GM04504 (cell line): ENCODE measurements at places on chromosomes 11 and 22.

- DNase-seq = no peak
Observed at GRCh38 chr11:100556781-100557180, 130.3 kb upstream of the ARHGAP42 start.

DNA sequence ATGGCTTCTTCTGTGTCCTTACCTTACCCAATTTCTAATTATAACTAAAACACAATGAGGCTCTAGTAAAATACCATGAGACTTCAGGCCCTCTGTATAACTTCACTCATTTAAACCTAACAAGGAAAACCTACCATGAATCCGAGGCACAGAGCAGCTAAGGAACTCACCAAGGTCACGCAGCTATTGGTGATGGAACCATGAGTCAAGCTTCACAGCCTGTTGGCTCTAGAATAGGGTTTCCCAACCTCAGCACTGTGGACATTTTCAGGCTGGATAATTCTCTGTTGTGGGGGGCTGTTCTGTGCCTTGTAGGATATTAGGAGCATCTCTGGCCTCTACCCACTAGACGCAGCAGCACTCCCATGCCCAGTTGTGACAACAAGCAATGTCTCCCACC lies 75.7 kb downstream of the TIMP3 start:
- DNase-seq = no peak

DNA sequence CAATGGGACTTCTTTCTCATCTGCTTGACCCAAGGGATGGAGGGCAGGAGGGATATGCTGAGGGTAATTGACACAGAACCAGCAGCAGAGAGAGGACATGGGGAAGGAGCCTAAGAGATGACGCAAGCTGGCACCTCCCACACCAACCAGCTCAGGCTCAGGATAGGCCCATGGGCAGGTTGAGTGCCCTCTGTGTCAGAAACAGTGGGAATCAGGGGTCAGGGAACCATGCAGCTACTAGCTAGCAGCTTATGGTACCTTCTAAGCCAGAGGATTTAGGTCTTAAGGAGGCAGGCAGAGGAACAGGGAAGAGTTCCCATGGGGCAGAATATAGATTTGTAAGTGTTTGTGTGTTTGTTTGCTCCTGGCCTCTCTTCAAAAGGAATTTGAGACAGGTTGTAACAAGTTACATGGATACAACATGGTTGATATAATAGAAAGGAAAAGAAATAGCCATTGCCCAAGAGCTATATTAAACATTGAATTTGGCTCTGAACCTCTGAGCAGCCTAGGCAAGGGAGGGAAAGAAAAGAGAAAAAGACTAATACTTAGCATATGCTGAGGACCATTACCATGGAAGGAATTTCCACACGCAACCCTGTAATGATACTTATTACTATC lies 39.9 kb upstream of the NAV2 start:
- no peak for DNase-seq

DNA sequence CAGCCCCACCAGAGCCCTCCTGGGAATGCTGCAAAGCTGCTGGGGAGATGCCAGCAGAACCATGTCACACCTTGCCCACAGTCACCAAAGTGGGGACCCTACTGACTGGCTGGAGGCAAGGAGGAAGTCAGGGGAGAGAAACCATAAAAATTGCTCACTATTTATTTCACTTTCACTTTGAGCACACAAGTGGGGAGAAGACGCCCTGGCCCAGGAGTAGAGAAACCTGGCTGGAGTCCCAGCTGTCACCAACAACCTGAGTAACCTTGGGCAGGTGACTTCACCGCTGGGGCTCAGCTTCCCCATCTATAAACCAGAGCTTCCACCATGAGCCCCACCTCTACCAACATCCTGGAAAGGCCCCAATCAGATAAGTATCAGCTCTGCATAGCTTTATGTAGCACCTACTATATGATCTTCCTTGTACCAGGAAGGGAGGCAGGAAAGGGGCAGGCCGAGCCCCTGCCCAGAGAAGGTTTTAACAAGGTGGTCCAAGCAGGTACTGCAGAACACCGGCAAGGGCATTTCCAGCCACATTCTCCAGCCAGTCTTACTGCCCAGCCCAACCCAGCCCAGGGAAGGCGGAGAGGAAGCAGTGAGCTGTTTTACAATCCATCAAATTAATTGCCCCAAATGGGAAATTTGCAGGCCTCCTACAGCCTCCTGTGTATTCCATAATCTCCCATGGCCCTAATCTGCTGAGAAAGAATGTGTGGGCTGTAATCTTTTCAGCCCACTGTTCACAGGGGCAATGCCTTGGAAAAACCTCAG lies 27.6 kb downstream of the PLEKHA7 start:
- DNase-seq = no peak

- no peak for DNase-seq
Observed at GRCh38 chr11:123338266-123338800, 91.7 kb upstream of the GRAMD1B start.

DNA sequence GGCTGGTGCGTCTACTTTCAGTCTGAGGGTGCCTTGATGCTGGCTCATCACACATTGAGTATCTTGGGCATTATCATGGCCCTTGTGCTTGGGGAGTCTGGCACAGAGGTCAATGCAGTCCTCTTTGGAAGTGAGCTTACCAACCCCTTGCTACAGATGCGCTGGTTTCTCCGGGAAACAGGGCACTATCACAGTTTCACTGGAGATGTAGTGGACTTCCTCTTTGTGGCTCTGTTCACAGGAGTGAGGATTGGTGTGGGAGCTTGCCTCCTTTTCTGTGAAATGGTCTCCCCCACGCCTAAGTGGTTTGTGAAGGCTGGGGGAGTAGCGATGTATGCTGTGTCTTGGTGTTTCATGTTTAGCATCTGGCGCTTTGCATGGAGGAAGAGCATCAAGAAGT lies 4.9 kb downstream of the TLCD5 start:
- DNase-seq = no peak

GRCh38 chr22:35406443-35406842 lies 6.5 kb downstream of the MCM5 start:
- DNase-seq = no peak

GRCh38 chr11:10319702-10320558 lies 15.1 kb downstream of the ADM start:
- no peak for DNase-seq

DNA sequence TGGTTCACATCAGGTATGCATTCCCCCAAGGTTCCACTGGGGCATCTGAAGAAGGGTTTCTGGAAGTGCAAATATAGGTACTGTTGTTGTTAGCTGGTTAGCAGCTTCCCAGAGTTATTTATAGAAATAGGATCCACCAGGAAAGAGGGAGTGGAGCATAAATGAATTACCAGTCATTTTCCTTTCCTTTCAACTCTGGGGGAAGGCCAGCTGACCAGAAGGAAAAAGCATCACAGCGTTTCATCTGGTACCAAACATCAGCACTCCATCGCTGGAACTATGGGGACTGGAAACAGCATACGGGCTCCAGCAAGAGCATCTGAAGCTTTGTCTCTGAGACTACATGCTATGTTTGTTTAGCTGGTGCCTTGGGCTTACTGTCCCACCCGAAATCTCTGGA lies 378.2 kb upstream of the NARS2 start:
- no peak for DNase-seq

DNA sequence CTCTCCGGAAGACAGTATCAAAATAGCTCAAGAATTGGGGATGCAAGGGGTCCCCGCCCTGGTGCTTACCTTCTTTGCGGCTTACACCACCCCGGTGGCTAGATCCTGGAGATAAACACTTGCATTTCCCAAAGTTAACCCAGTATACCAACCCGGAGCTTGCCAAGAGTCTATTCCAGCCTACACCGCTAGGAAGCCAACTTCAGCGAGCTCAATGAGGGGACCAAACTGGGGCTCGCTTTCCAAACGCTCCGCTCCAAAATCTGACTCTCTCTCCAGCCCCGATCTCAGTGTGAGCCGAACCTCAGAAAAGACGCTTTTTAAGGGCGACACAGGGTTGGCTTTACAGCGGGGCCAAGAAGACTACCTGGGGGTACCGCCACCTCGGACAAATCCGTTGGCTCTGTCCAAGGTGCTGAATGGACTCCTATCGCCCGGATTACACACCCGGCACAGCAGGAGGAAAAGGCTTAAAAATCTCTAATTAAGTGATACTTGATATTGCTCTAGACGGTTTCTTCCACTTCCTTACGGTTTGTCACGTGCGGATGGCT lies 20.1 kb upstream of the BDNF start:
- no peak for DNase-seq

- no peak for DNase-seq
Observed at GRCh38 chr11:82869657-82870056, 30.6 kb downstream of the PRCP start.

GRCh38 chr22:30048681-30049080 lies 31.6 kb upstream of the HORMAD2 start:
- DNase-seq = no peak

DNA sequence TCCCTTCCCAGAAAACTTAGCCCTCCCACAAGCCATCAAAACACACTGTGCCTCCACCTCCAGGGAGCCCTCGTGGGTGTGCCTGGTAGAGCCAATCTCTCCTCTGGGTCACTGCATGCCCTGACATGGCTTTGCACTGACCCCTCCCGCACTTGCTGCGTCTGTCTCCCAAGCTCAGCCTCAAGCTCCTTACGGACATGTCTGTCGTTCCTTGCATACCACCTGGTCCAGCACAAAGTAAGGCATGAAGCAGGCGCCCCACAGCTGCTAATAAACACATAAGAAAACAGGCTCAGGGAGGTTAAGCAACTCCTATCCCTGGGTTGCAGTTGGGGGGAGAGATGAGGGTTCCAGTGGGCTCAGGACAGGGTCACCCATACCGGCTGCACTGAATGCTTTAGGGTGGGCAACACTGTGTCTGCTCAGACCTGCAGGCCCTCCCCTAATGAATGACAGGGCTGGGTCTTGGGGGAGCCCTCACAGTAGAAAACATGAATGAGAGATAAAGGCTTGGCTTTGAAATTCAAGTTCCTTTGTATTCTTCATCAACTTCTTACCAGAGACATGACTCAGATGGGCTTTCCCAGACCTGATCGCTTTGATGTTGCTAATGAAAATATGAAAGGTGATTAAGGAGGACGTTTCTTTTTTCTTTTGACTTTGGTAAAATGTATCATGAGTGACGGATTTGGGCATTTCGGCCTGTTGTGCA lies 38.0 kb downstream of the PHF21B start:
- DNase-seq = no peak

DNA sequence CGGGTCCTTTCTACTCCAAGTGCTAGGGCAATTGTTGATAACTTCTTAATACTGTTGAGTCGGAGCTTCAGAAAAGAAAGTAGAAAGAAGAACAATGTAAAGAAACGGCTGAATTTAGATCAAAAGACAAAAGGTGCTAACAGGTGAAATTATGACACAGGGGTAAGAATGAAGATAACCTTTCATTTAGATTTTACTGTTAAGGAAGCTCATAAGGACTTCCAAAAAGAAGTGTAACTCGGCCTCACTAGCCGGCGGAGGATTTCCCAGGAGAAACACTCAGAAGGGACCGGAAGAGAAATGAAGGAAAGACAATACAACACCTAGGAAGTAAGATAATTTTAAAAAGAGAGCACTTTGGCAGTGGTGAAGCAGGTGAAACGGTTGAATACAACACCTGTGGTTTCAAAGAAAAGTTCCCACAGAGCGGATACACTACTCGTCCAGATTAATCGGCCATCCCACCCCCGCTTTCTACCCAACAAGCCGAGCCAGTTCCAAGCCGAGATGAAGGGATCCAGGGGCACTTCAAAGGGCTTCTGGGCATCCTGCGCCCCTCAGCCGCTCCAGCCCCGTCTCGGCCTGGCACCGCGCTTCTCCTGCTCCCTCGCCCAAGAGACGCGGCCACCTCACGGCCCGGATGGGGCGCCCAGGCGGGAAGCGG lies 737 bp downstream of the PPP2R1B start:
- no peak for DNase-seq

DNA sequence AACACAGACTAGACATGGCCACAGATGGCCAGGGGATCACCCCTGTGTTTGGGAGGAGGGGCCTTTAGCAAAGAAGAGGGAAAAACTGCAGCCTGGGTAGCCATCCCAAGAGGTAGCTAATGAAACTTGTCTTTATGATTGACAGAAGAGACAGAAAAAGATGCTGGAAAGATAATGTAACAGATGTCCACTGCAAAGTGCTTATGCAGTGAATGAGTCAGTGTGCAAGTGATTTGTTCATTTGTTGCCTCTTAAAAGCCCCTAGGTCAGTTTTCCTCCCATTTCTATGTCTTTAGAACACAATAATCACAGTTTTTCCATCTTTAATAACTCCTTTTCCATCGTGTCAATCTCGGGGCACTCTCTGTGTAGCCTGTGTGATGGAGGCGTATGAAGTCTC lies 57.2 kb downstream of the INSC start:
- no peak for DNase-seq

GRCh38 chr11:20014067-20014402 lies 146.2 kb downstream of the DBX1 start:
- no peak for DNase-seq

GRCh38 chr22:39174498-39175352 lies 22.2 kb upstream of the CBX7 start:
- DNase-seq = no peak

- DNase-seq = no peak
Observed at GRCh38 chr22:49827853-49828598, at the start of gene BRD1. TSS of gene BRD1 (minus strand) at chr22:49827873. CDS start at chr22:49824317, 3,556 bp downstream.

DNA sequence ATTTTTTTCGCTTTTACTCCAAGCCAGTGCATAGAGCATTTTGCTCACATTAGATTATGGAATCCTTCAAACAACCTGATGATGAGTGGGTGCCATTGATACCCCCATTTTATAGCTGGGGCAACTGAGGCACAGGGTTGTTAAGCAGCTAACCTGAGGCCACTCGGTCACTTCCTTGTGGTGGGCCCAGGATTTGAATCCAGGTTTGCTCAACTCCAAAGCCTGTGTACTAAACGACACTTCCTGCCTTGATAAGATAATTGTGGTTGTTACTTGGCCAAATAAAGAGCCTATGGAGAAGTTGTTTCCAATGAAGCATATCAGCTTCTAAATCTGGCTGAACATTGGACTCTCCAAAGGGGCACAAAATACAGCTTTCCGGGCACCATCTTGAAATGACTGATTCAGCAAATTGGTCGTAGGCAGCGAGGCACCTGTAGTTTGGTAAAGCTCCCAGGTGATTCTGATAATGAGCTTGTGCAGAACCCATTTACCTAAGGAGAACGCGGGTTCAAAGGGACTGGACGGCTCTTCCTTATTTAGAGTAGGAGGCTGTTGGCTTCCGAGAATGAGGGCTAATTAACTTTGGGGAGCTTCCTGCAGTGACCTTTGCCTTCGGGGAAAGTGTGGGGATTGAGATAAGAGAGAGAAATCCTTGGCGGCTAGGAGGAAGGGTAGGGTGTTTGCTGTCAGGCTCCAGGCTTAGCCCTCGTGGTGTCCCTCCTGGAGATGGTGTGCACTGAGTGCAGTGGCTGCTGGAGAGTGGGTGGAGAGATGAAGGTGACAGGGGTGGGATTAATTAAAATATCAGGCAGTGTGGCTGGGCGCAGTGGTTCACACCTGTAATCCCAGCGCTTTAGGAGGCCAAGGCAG lies 17.5 kb upstream of the EHF start:
- DNase-seq = no peak

GRCh38 chr11:6474413-6474792 lies 662 bp upstream of the TRIM3 start:
- no peak for DNase-seq
